ENCODE measurements at places on chromosomes 5 and 9.

DNA sequence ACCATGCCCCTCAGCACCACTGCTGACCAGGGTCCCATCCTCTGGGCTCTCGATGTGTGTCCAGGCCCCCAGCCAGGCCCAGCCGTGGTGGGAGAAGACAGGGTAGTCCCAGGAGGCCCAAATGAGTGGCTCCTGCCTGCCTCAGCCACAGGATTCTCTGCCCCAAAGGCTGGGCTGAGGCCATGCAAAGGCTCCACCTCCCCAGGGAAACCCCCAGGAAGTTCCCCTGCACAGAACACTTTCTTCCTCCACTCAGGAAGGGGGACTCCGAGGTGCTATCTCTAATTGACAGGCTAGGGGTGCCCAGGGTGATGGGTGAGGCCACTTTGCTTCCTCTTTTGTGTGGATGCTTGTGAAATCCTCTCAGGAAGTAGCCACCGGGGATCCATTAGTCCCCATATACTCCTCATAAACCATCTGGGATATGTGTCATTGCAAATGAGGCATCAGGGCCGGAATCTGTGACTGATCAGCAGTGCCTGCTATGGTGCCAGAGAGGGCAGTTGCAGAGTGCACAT, 23.1 kb upstream of the TDRD7 start:
- peak; percentile 24 for DNase-seq

DNA sequence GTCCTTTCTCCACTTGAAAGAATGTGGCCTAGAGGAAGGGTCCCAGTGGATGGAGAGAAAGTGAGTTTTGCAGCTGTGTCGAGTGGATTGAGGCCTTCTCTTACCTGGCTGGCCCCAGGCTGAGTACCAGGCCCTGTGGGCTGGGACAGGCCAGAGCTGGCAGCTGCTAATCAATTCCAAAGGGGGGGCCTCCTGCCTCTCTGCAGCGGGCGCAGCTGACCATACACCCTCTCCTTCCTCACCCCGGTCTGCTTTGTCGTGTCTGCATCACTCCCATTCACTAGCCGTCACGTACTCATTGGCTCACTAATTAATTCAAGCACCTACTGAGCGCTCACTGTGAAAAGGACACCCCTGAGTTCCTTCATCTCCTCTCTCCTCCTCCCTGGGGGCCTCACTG, 58.4 kb upstream of the PITX1 start:
- no peak for DNase-seq

GRCh38 chr5:145976431-145977155, 40.2 kb downstream of the SH3RF2 start:
- no peak for DNase-seq

DNA sequence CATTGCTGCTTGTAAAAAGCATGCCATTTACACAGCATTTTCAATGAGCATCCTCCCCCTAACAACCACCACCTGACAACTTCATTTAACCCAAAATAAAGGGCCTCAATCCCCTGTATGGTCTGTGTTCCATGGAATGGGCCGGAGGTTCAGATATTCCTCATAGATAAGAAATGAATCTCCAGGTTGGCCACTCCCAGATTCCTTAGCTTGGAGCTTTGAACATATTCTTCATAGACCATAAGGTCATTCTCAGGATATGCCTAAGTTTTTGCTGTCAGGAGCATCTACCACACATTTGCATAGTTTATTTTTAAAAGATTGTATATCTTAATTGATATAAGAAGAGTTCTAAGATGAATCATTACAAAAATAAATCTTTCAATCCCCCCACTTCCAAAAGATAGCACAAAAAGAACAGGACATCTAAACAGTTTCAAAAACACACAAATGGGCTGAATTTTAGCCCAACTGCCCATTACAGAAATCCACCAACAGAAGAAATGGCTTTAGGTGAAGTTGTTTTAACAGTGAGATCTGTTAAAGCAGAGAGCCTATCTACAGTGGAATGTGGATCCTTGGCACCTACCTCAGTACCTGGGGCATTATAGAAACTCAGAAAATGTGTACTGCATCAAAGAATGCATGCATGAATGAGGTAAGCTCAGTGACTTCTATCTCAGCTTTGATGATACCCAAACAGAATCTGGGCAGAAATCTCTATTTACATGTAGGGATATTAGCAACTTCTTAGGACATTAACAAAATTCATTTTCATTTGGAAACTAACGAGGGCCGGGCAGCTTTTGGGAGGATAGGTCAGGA, 179.8 kb downstream of the SEC61B start:
- no peak for DNase-seq

DNA sequence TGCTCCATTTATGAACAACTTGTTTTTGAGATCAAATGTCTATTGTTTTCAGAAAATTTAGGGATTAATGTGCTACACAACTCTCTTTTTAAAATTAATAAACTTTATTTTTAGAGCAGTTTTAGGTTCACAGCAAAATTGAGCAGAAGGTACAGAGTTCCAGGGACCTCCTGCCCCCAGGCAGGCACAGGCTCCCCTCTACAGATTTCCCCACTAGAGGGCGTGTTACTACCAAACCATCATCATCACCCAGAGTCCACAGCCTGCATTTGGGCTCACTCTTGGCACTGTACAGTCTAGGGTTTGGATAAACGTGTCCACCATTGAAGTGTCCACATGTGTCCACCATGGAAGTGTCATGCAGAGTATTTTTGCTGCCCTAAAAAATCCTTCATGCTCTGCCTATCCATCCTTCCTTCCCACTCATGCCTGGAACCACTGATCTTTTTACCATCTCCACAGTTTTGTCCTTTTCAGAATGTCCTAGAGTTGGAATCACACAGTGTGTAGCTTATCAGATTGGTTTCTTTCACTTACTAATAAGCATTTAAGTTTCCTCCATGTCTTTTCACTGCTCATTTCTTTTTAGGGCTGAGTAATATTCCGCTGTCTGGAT, 61.7 kb downstream of the MRPL36 start:
- DNase-seq, result no peak

GRCh38 chr5:173153842-173154241, 9.5 kb downstream of the BNIP1 start:
- no peak for DNase-seq

DNA sequence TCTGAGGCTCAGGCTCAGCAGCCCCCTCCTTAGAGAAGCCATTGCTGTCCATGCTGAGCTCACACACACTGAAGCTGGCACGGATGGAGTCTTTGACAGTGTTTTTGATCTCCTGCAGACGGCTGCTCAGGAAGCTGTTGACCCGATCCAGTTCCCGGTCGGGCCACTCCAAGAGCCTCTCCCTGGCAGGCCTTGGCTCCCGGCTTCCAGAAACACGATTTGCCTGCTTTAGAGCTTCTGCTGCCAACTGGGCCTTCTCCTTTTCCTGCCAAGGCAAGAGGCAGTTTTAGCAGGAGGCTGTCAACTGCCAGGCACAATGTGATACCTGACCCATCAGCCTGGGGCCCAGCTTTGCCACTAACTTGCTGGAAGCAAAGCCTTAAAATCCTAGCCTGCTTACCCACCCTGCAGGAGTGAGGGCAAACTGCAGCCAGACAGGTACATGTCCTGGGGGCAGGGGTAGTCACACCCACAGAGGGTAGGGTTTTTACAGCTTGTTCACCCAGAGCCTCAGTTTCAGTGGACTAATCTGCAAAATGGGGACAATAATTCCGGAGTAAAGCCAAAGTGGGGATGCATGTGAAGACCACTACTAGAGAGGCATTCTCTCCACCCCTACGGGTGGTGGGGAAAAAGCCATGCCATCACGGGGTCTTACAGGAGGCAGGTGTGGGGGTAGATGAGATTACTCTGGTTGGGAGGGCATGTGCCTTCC, 8.3 kb upstream of the DDX41 start:
- DNase-seq, result no peak

GRCh38 chr9:122350577-122351355, 20.1 kb upstream of the PTGS1 start:
- DNase-seq, result peak; percentile 12

DNA sequence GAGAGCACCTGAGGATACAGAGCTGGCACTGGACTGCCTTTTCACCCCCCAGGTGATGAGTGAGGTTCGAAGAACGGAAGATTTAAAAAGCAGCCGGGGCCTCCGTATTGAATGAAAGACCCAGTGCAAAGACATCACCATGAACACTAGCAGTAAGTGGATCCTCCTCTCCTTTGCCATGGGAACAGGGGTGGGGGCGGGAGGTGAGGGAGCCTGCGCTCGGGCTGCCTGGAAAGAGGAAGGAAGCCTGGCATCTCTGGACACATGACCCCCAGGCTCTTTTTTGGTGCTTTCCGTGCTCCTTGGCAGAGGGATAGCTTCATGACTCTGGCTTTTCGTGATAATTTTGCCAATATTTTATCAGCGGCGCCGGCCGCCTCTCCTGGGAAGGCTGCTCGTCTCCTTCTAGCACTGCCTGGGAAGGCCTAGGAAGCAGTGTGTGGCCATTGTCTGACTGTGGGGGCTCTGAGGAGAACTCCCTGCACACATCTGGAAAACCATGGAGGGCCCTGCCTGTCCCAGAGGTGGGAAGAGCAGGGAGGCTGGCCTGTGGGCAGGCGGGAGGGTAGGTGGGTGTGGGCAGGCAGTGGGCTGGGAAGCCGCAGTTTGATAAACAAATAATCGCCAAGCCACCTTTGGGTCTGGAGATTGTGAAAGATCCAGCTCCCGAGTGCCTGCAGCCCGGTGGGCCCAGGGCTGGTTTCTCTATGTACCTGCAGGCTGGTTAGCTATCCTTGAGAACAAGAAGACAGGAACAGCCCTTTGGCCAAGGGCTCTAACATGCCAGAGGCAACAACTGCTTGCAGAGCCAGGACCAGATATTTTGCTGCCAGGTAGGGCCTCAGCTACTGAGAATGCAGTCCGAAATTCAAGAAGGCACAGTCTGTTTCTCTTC, 911 bp downstream of the ABLIM3 start:
- no peak for DNase-seq

DNA sequence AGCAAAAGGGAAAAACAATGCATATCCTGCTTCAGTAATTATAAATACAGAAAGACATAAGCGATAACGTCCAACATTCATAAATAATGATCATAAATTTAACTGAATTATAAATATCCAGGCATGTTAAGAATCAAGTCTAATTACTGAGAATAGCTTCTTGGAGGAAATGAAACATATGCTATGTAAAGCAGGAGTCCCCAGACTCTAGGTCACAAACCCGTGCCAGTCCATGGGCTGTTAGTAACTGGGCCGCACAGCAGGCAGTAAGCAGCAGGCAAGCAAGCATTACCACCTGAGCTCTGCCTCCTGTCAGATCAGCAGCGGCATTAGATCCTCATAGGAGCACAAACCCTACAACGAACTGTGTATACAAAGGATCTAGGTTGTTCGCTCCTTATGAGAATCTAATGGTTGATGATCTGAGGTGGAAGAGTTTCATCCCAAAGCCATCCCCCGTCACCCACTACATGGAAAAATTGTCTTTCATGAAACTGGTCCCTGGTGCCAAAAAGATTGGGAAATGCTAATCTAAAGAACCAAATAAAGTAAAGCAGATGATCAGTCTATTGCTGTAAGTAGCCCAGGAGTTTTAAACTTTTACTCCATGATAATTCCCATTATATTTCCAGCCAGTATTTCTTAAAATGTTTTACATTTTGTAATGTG, 50.4 kb downstream of the CERT1 start:
- no peak for DNase-seq

- no peak for DNase-seq
Measured at GRCh38 chr5:144794922-144795321, 624.2 kb downstream of the KCTD16 start.

DNA sequence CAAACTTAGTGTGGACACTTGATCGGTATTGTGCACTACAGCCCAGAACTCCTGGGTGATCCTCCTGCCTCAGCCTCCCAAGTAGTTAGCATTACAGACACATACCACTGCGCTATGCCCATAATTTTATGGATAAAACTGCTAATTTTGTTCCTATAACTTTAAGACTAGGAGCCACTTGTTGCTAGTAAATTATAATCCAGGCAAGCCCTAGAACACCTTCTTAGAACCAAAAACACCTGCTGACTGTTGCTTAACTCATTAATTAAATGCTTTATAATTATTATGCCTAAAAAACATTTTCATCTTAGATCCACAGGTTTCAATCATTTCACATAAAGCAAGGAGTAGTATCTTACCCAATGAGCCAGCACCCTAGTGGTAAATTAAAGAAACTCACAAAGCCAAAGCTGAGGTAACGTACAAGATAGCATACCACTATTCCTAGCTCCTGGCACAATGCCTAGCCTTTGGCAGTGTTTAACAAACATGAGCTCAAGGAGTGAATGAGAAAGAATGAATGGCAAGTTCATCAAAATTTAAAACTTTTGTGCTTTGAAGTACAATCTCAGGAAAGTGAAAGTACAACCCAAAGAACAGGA, 5.4 kb downstream of the MRPS27 start:
- no peak for DNase-seq

- DNase-seq, result no peak
Measured at GRCh38 chr5:74441616-74442015, 198.9 kb downstream of the ENC1 start.

- no peak for DNase-seq
Measured at GRCh38 chr5:132681983-132682382, 8.2 kb downstream of the IL4 start.

DNA sequence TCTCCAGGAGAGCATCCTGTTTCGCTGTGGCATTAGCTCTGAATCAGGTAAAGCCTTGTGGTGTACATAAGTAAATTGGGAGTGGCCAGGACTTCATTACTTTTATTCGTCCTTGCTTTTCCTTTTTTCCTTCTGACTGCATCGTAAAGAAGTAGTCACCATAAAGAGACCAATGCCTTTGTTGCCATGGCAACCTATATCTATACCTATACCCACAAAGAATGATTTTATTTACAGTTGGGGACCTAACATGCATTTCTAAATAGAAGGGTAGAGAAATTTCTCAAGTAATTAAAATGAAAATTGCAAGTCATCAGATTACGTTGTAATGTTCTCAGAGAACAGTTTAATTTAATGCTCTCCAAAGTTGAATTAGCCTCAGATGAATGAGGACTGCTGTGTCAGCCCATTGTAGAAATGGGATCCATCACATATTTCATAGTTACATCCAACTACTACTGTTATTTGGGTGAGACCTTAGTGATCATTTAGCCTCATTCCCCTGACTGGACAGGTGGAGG, 18.6 kb downstream of the PTCD2 start:
- no peak for DNase-seq

- no peak for DNase-seq
Measured at GRCh38 chr5:54529565-54529964, 12.0 kb downstream of the SNX18 start.

DNA sequence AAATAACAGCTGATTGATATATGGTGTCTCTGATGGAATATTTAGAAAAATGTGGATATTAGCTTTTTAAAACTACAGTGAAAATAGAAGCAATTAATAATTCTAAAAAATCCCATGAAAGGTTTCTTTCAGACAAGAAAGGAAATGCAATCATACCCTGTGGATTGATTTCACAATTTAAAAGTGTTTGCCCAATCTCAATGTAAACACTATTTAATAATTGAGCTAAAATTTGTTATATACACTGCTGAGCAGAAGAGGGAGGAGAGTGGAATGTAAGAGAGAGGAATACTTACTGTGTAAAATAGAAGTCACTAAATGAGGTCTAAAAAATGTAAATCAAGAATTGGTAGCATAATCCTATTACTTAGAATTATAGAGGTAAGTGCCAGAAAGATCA, 76.9 kb downstream of the FEM1C start:
- DNase-seq, result no peak

- no peak for DNase-seq
Measured at GRCh38 chr5:123929055-123929474, 417.1 kb downstream of the CSNK1G3 start.

Data from GF-D8 (cell line).